CD4-positive, alpha-beta T cell (primary cell): ENCODE measurements at places on chromosomes 4 and X.

GRCh38 chr4:85725721-85726170 lies 250.8 kb downstream of the ARHGAP24 start:
- DNase-seq: no peak

GRCh38 chr4:7781366-7781765 lies 158.3 kb downstream of the AFAP1 start:
- DNase-seq: no peak

DNA sequence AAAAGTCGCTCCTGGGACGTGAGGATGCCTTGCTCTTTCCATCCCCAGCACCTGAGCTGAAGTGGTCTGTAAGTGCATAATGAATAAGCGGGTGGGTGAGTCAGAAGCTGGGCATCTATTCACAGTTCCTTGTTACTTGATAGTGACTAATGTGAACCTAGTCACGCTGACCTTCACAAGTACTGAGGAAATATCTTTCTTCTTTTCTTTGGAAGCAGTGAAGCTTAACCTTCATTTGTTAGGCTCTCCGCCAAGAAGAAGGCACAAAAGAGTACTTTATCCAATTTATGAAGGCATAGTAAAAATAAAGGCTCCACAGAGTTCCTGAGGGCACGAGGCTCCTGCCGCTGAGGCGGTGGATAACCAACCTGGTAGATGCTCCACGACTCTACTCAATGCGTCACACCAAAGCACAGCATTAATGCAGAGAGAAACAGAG lies 475.7 kb upstream of the SLIT2 start:
- DNase-seq: no peak

GRCh38 chr4:45121426-45121975 lies 395.1 kb upstream of the GNPDA2 start:
- DNase-seq: no peak

DNA sequence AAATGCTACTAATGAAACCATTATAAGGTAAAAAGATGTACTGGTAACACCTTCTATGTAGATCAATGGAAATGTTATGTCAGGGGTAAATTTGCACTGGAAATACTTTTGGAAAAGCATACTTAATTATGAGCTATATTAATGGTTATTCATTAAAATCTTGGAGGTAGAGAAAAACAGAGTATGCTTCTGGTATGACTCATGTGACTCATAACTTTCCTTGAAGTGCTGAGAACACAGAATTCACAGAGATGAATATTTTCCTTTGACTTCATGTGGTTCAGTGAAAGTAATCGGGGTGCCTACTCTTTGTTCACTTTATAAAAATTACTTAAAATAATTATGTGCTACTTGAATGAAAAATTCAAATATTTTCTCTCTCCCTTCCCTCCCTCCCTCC lies 254.2 kb downstream of the KCTD8 start:
- DNase-seq: no peak

DNA sequence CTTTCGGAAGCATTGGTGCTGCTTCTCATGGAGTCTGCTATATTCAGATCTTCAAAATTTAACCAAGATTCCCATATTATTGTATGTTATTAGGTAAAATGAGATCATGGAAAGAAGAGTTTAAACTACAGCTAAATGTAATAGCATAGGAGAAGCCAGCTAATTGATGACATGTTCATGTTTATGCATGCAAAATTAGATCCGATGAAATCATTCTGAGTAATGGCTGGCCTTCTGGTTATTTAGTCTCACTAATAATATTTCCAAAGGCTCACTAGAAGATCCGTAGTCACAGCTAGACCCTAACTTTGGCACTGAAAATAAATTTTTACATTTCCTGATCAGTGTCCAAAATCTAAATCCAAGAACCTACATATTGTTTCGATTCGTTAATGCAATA lies 19.8 kb upstream of the PHKA2 start:
- DNase-seq: no peak

DNA sequence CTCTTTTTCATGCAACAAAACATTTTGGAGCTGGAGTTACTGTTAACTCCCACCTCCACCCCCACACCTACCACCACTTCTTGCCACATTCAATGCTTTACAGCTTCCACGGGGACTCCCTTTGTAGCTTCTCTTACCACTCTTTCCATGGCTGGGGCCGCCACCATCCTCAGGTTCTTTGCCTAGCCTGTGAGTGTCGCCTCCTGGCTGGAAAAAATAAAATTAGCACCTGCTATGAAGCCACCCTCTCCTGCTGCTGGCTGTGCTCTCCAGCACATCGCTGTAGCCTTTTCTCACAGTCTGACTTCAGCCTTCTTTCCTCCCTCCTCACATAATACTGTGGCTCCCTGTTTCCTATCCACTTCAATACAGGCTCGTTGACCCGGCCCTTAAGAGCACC lies 114.4 kb downstream of the FRAS1 start:
- no peak for DNase-seq

DNA sequence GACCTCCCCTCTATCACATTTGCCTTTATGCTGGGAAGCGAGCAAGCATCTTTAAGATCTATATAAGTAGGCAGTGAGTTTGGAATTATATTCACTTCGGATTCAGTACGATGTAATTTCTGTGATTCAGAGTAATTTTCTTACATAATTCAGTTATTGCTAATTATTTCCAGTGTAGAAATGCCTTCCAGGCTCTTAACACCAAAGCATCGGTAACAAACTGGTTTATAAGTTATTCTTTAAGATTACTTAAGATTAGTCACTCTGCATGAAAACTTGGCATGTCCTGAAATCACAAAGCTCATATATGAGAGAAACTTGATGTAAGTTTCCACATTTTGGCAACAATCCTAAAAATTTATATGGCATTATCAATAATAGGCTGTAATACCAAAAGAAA lies 120.8 kb downstream of the ADAMTS3 start:
- DNase-seq: no peak

DNA sequence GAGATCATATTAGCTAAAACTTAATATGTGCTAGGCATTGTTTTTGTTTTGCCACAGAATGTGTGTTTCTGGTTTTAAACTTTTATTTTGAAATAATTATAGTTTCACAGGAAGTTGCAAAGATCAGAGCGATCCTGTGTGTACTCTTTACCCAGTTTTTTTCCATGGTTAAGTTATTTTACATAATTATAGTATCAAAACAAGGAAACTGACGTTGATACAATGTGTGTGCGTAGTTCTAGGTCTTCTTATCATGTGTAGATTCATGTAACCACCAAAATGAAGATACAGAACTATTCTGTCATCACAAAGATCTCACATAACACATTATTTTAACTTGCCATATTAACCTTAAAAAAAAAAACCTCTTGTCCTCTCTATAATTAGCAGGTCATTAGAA lies 69.2 kb downstream of the BLTP1 start:
- DNase-seq: no peak

GRCh38 chr4:25223802-25224375 lies 9.9 kb upstream of the PI4K2B start:
- DNase-seq: no peak

DNA sequence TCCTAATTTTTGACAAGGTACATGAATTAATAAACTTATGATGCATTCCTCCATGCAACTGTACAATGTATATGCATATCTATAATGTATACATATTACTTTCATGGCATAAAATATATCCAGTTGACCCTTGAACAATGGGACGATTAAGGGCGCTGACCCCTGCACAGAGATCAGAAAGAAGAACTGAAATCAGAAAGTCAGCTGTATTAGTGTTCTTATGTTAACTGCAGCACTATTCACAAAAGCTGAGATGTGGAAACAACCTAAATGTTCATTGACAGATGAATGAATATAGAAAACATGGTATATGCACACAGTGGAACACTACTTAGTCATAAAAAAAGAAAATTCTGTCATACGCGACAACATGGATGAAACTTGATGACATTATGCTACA lies 457.1 kb downstream of the GBA3 start:
- DNase-seq: no peak

DNA sequence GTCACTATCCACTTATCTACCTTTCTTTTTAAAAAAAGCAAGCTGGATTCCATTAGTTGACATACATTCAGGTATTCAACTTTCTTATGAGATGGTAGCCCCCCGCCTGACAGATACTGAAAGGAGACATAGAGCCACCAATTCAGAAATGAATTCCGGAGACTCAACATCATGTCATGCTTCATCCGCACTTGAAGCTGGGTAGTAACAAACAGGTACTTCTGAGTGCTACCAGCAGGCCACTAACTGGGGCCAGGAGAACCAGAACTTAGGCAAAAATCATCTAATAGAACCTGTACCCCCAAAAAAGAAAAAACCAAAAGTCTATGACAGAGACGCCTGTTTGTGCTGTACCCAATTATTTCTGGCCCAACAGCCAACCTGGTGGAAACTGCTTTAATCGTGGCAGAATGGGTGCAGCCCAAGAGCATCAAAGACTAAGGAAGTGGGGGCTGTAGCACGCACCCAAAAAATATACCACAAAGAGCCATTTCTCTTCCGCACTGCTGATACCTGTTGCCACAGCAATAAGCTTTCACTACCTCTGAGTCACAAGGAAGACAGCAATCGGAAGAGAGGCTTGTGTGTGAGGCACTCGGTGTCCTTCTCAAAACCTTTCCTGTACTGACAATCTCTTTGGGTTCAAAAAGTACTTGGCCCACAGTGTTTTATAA lies 84.8 kb downstream of the AFAP1 start:
- DNase-seq: peak; percentile 56

DNA sequence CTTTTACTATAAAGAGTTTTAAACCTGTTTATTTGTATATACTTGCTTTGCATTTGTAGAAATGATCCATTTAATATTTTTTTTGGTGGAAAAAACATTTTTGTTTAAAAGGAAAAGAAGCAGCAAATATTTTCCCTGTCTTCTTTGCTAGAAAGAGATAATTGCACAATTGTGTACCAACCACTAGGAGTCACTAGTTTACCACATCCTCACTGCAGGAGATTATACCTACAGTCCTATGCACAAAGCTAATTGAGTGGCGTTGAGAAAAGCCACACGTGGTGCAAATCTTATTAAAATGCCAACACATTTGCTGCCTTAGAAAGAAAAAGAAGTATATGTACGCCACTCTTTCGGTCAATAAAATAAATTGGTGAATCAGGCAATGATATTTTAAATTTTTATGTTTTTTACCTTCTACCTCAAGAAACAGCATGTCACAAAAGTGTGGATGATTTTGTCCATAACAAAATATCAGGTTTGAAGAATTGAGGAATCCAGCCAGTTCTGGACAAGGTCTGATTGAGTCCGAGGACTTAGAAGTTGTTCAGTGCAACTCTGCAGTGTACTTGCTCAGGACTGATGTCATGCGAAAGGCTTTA lies 102.9 kb downstream of the GRXCR1 start:
- no peak for DNase-seq

DNA sequence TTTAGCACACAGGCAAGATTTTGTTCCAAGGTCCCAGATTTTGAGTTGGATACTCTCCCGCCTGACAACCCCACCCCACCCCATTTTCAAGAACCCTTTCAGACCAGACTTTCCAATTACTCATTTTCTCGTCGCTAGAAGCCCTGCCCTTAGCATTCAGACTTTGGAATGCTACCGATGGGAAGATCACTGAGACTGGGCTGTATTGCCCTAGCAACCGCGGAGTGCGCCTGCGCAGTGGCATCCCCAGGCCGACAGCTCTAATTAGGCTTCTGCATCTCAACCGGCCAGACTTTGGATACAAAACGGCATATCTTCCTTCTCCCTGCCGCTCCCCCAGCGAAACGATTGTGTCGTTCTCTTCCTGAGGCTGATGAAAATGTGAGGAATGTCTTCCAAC lies 3.4 kb downstream of the MAGEE2 start:
- DNase-seq: no peak

- DNase-seq: no peak
Observed at GRCh38 chr4:182904211-182904761, 12.9 kb downstream of the DCTD start.

DNA sequence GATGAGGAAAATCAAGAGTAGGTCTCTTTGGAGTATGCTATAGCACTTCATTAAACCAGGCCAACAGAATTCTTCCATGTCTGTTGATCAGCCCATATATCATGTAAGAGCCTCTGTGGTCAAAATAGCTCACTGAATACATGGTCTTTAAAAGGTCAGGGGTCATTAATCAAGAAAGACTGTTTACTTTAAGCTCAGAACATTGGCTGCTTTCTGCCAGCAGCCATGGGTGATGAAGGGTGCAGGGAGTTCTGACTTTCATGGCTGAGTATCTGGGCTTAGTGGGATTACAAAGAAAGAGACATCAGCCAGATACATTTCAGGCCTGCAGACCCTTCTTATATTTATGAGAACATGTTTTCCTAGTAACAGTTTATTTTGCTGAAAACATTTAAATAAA lies 7.1 kb upstream of the C4orf54 start:
- no peak for DNase-seq

DNA sequence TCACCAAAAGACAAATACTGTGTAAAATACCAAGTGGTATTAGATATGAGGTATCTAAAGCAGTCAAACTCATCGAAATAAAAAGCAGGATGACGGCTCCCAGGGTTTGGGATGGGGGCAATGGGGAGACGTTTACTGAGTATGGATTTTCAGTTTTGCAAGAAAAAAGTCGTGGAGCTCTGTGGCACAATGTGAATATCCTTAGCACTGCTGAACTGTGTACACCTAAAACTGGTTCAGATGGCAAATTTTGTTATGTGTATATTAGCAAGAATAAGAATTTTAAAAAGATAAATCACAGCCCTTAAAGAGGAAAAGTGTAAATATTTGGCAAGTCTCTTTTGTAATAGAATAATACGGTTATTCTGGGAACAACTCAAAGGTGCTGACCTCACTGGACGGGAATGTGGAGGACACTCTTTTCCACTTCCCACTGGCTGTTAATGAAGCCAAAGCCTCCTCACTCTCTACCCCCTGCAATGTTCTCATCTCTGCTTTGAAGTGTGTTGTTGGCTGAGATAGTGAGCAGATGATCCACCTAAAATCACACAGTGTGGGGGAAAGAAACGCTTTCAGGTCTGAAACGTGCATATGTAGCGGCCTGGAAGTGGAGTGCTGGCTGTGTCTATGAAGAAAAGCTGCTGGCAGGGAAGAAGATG lies 49.2 kb downstream of the SEL1L3 start:
- no peak for DNase-seq

GRCh38 chrX:131801066-131801465 lies 222.0 kb upstream of the STK26 start:
- DNase-seq: no peak

- no peak for DNase-seq
Observed at GRCh38 chr4:6562931-6563901, 11.8 kb upstream of the MAN2B2 start.

- DNase-seq: no peak
Observed at GRCh38 chr4:79935274-79935673, 137.8 kb downstream of the ANTXR2 start.

DNA sequence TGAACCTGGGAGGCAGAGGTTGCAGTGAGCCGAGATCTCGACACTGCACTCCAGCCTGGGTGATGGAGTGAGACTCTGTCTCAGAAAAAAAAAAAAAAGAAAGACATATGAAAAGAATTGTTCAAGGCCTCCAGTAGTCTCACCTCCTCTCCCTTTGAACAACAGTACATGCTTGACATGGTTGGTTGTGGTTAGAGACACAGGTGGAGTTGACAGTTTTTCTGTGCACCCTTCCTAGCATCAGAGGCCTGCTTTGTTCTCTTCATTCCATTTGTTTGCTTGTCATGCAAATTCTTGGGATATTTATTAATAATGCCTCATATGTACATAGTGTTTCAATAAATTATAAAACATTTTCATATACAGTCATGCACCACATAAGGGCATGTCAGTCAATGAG lies 18.3 kb upstream of the PDCL2 start:
- no peak for DNase-seq

GRCh38 chrX:2715066-2715600 lies 24.0 kb downstream of the CD99 start:
- DNase-seq: no peak

- no peak for DNase-seq
Observed at GRCh38 chrX:110159865-110160264, 157.0 kb downstream of the TMEM164 start.
